ENCODE measurements at places on chromosomes 2 and 18.

DNA sequence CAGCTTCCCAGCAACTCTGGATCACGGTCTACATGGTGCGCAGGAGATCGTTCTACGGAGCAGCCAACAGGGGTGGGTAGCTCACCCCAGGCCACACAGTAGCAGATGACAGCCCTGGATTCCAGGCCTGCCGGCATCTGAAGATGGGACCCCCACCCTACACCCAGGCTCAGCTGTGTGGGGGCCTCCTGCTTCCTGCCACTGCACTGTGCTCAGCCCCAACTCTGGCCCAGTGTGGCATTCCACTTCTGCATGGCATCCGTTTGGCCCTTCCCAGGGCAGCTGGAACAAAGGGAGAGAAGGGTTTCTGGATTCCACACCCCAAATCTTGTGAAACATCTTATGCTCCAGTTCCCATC, 9.1 kb downstream of the PER2 start:
- DNase-seq: no peak

GRCh38 chr2:654896-655295, 22.3 kb downstream of the TMEM18 start:
- DNase-seq: no peak

DNA sequence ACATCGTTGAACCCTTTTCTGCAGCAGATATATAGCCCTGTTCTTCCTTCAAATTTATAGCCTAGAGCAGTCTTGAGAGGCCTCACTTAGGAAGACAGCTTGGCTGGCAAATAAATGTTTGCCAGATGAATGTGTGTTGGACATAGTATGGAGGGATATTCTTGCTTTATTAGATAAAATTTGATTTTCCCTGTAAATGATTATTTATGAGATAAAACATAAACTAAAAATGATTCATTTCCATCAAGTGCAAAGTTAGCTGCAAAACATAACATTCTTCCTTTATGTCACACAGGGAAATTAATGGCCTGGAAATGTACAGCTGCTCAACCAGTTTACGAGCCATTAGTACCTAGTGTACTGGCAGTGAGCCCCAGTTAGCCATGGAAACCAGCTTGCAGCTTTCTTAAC, 82.5 kb downstream of the LIMS1 start:
- peak; percentile 65 for DNase-seq

DNA sequence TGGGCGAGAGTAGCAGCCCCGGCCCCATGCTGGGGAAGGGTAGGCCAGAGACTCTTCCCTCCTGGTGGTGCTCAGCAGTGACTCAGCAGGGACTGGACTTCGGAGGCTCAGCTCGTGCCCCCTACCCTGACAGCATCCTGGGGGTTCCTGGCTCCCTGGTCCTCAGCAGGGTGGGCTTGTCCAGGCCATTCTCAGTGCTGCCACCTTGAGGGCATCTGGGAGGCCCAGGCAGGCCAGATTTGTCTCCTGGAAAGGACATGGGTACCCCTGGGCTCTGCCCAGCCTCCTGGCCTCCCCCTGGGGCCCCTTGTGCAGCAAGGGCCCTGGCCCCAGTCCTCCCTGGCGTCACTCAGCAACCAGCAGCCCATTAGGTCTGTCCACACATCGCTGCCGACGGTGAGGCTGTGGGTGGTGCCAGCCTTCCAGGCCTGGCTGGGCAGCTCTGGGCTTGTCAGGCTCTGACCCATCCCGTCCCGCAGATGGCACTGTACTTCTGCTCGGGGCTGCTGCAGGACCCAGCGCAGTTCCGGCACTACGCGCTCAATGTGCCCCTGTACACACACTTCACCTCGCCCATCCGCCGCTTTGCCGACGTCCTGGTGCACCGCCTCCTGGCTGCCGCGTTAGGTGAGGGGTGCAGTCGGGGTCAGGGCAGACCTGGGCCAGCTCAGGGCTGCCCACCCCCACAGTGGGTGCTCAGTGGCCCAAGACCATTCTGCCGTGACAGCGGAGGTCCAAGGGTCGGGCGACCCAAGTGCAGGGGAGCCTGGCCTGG, 45.0 kb upstream of the ALPP start:
- DNase-seq: no peak

DNA sequence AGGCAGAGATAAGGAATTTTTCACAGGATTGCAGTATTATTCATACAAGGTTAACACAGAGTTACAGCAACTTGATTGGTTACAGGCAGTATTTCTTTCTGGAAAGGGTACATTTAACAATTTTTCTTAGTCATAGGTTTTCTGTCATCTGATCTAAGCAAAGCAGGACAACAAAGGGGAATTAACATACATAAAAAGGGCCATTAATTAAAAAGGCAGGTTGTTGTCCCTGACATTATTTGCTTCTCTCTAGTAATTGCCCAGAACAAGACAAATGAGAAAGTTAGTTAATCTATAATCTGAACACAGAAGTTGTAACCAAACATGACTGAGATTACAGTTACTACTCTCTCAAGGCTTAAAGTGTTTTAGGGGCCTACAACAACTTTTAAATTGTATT, 291.4 kb upstream of the LRRTM4 start:
- DNase-seq: no peak

DNA sequence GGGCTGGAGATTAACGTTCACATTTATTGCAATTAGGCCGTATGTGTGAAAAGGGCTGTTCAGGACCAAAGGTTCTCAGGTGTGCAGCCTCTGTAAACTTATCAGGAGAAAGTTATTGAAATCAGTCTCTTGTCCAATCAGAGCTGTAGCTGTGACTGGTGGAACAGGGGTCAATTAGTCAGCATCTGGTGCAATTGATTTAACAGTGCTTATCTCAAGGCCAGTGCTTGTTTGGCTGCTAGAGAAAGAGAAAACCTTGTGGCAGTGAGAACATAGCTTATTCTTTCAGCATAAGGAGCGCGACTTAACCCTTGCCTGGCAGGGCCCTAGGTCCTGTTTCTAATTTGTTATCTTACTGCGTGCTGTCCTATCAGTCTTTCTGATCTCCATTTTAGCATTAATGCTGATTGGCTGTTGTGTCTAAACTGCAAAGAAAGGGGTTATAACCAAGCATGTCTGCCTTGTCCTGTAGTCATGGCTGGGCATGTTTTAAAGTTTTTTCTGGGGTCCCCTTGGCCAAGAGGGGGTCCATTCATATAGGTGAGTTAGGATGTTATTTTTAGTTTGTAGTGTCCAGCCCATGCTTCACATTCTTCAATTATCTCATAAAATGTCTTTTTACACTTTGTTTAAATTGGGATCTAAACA, 66.4 kb downstream of the CYB5A start:
- DNase-seq: no peak

- DNase-seq: no peak
Measured at GRCh38 chr18:62186499-62186773, 420 bp downstream of the PIGN start.

Measured in NCI-H1417 (cell line).